ENCODE measurements at places on chromosomes 7 and 10.

GRCh38 chr7:105096306-105096705 is 82.3 kb downstream of the KMT2E start:
- no peak for DNase-seq

- DNase-seq = no peak
These were observed 11.8 kb downstream of the CHST15 start for GRCh38 chr10:124081547-124082140.

- DNase-seq = no peak
These were observed 165.9 kb upstream of the PPP1R3A start for GRCh38 chr7:114084472-114085312.

GRCh38 chr10:72935361-72935760 is 19.2 kb downstream of the PLA2G12B start:
- no peak for DNase-seq

- no peak for DNase-seq
These were observed 24.6 kb upstream of the SH2D4B start for GRCh38 chr10:80513106-80513505.

- no peak for DNase-seq
These were observed 463 bp upstream of the UPP1 start for GRCh38 chr7:48088559-48089045.

DNA sequence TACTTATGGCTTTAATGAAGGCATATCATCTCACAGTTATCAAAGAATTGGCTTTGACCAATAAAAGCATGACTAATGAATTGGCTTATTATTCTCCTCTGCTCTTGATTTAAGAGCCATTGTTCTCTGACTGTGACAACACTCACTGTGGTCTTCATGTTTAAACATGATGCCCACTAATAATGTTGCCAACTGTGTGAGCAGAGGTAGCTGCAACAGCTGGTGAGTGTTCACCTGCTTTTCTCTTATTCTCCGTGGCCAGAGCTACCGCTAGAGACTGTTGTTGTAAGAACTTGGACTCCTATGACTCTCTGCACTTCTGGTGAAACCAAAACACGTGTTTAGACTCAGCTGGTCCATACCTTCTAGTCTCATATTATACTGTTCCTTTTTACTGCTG is 335.9 kb downstream of the XPNPEP1 start:
- no peak for DNase-seq

- DNase-seq = no peak
These were observed 370.1 kb downstream of the PRPF18 start for GRCh38 chr10:13956826-13957225.

GRCh38 chr10:114618722-114619121 is 39.4 kb downstream of the ABLIM1 start:
- no peak for DNase-seq

- no peak for DNase-seq
These were observed 84.0 kb downstream of the ORC5 start for GRCh38 chr7:104123786-104124185.

- DNase-seq = no peak
These were observed 194.3 kb downstream of the ELFN1 start for GRCh38 chr7:1864161-1864940.

- DNase-seq = peak; percentile 49
These were observed 498 bp downstream of the NDST2 start for GRCh38 chr10:73810735-73811465.

- DNase-seq = no peak
These were observed 794.5 kb upstream of the IGFBP3 start for GRCh38 chr7:46715579-46715978.

DNA sequence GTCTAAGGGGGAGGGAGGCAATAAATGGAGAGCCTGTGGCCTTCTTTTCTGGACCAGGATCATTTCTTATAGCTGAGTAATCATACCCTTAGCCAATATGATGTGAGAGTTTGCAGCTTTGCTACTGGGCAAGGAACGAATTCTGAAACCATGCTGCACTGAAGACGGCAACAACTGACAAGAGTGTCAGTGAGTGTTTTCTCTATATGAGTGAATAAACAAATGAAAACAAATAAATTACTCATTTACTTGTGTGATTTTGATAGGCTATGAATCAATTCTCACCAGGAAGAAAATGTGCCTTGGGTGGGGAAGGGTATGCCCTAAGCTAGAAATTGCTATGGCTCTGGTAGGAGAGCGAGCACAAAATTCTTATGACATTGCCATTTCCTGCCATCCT is 79.4 kb upstream of the LRRN3 start:
- no peak for DNase-seq

- DNase-seq = no peak
These were observed 182.5 kb downstream of the KMT2E start for GRCh38 chr7:105196473-105196872.

DNA sequence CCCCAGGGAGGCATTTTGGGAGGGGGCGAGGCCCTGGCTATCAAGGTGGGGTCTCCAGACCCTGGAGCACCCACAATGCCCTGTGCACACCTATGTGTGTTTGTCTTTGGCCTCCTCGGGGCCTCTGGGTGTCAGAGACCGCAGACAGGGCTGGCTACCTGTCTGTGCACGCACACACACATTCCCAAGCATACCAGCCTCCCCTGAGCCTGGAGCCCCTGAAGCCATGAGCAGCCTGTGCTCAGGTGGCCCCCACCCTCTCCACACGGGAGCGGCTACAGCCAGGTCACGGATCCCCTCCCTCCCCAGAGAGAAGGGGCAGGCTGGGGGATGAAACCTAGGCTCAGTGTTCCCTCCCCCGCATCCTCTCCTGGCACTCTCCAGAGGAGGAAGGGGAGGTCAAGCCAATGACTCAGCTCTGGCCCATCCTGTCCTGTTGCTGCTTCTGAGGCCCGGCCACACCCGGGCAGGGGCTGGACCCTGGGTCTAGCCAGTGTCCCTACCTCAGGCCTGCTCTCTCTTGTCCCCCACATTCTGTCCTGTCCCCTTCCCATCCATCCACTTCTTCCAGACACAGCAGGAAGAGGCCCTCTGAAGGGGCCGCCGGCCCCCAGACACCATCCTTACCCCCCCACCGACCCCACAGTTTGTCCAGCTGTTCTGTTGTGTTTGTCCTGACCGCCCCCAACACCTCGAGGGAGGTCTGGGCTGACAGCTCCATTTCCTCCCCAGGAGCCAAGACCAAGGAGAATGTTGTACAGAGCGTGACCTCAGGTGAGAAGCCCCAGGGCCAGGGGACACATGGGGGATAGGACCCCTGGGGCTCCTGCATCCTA is 720 bp downstream of the SNCG start:
- no peak for DNase-seq

DNA sequence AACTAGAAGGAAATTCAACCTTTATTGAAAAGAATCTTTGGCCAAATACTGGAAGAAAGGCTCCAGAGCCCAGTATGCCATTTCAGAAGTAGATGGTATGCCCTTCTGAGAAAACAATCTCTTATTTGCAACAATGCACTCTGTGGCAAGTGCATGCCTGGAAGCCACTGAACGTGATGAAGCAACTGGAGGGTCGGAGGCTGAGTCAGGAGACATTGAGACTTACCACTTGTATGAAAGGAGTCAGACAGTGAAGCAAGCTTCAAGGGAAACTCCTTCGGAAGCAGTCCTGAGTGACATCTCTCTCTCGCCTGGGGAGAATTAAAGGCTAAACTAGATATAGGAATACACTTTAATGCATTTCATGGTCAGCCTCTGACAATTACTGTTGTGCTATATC is 353.7 kb downstream of the NRG3 start:
- DNase-seq = no peak

DNA sequence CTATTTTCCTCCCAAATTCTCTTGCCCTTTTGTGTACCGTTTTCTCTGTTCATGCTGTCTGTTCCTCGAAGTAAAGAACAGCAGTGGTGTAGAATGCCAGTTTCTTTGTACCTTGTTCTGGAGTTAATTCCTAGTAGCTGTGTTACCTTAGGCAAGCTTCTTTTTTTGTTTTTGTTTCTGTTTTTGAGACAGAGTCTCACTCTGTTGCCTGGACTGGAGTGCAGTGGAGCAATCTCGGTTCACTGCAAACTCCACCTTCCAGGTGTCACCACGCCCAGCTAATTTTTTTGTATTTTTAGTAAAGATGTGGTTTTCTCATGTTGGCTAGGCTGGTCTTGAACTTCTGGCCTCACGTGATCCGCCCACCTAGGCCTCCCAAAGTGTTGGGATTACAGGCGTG is 221.2 kb downstream of the BBS9 start:
- DNase-seq = no peak

DNA sequence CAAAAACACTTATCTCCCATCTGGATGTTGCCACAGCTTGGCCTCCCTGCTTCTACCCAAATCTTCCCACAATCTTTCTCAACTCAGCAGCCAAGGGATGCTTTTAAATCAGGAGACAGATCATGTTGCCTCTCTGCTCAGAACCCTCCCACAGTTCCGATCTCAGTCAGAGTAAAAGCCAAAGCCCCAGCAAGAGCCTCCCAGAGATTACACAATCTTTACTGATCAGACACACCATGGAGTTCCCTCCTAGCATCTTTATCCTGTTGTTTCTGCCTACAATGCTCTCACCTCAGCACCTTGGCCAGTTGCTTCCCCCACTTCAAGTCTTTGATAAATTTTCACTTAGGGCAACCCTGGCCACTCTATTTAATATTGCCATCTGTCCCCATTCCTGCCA is 41.9 kb upstream of the ZNF33B start:
- DNase-seq = no peak

DNA sequence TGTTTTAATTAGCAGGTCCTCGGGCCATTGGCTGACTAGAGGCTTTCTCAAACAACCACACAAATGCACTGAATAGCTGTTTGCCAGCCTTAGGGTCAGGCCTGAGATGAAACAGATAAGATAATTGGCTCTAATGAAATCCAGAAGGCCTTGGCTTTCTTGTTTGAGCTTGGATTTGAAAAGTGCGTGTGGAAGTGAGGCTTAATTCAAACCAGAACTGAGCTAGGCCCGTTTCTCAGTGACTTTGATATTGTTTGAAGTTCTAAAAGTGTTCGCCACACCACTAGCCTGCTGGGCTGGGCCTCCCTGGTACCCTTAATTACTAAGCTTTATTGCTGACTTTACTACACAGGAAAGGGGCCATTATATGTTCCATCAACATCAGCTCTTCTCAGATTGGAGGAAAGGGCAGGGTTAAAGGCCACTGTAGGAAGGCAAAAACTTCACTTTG is 270.6 kb downstream of the TWIST1 start:
- DNase-seq = no peak

- no peak for DNase-seq
These were observed 4.1 kb upstream of the NT5C2 start for GRCh38 chr10:103197174-103197573.

DNA sequence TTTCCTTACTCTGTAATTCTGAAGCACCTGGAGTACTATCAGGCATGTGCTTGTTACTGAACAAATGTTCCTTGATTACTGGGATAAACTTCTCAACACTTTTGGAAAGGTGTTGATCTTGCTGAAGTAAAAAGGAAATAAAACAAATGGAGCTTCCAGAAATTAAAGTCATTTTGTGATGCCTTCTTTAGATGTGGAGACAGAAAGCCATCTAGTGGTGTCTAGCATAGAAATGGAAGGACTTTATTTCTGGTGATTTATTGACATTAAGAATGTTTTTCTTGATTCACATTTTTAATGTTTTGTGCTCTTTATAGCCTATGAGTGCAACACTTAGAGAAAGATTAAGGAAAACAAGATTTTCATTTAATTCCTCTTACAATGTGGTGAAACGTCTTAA is 1.4 kb downstream of the SFR1 start:
- no peak for DNase-seq

GRCh38 chr7:110645616-110646015 is 445.3 kb upstream of the LRRN3 start:
- no peak for DNase-seq

DNA sequence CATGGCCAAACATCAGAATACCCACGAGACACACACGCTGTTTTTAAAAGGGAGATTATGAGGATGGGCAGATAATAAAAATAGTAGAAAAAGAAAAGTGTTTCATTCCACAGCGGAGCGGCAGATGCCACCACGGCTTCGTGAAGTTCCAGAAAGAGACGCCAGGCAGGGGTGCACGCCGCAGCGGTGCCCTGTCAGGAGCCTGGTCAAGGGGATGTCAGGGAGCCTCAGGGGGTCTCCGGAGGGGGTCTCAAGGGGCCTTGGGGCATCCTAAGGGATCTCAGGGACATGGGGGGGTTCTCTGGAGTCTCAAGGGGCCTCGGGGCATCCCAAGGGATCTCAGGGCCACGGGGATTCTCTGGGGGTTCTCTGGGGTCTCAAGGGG is 253.4 kb downstream of the ZMYND11 start:
- no peak for DNase-seq

- DNase-seq = no peak
These were observed 860 bp upstream of the WDR86 start for GRCh38 chr7:151410405-151411390.

DNA sequence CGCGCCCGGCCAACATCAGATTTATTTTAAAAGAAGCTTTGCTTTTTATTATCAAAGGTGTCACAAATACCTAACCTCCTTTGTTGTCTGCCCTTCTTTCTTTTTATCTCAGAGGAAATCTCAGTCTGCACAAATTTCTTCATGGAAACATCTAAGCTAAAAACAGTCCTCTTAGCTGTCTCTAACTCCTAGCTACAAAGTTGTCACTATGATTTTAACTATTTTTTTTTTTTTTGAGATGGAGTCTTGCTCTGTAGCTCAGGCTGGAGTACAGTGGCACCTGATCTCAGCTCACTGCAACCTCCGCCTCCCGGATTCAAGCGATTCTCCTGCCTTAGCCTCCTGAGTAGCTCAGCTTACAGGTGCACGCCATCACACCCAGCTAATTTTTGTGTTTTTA is 7.3 kb downstream of the TRA2A start:
- DNase-seq = no peak

GRCh38 chr7:101865031-101865430 is 47.6 kb downstream of the CUX1 start:
- DNase-seq = no peak

GRCh38 chr10:30491204-30491915 is 57.4 kb downstream of the MAP3K8 start:
- DNase-seq = no peak

GRCh38 chr7:47502240-47502877 is 79.6 kb downstream of the TNS3 start:
- DNase-seq = no peak

DNA sequence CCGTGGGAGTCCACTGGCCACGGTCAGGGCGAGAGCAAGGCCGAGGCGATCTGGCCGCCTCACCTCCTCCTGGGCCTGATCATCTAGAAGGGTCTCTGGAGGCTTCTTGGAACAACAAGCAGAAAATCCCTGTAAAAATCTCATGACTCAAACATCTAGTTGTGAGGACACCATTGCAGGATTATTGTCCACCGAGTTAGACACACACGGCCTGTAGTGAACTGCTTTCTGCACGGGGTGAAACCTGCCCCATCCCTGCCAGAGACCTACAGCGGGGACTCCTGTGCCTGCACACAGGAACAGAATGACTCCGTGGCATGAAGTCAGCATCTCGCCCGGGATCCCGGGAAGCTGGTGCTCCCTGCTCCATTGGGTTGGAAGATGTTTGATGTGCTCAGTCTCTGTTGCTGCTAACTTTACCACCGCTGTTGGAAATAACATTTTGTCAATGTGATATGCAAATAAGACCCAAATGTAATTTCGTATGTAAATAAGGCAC is 267.0 kb upstream of the TCERG1L start:
- no peak for DNase-seq

DNA sequence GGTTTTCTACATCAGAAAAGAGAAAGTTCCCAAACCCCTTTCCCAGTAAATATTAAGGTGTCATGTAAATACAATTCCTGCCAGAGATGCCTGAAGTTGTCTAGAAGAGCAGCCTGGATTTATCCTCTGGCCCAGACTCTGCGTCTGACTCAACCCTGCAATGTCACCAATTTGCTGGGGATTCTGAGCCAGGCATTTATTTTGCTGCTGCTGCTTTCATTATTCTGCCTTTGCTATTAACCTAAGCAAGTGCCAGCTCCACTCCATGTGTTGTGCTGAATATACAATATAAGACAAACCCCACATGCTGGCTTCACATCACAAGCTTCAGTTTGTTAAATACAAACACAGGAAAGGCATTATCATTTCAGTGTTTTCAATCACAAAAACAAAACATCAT is 59.1 kb downstream of the ELAPOR2 start:
- no peak for DNase-seq

All from activated T-helper 9 cell treated with anti-CD3 and anti-CD28 coated beads, Interleukin-2, amount 50 U/mL, for 16 hours (primary cell).